Testis (tissue), 5 donors: ENCODE measurements at places on chromosomes 7 and 10. TPM values are rescaled to one million over a fixed set of nuclear protein-coding genes. Genes with fewer than 3 reads are reported as not detected.
A peak's percentile ranks its signal among the peaks of the same experiment; 100 is the strongest.

Gene PDZD7
- 1.6 TPM for polyA plus RNA-seq

Gene AGMO
- 13.1 TPM for polyA plus RNA-seq

Gene GTPBP4
- polyA plus RNA-seq: 81.8 TPM

Gene LGI1
- polyA plus RNA-seq: 2.1 TPM

Gene DYDC2
- polyA plus RNA-seq: 22.8 TPM

Gene HOXA13
- polyA plus RNA-seq: 0.30 TPM

Gene TCAF1
- polyA plus RNA-seq: 6.2 TPM

Gene NPC1L1
- polyA plus RNA-seq: 0.83 TPM

Gene GET4
- polyA plus RNA-seq: 89.0 TPM

DNA sequence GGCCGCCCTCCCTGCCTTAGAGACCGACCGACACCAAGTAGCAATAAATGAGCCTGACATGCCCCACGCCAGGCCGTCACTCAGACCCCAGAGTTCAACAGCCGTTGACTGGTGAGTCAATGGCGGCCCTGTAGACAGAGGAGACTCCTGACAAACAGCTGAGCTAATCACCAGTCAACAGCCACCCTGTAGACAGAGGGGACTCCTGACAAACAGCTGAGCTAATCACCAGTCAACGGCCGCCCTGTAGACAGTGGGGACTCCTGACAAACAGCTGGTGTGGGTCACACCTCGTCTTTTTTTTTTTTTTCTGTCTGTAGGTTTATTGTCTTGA is 16.9 kb upstream of the KNDC1 start:
- no peak overlapping the region for H3K27ac ChIP-seq
- no peaks in the 10 kb centered on the region for H3K27me3 ChIP-seq
- H3K36me3 ChIP-seq: no peaks in the 10 kb centered on the region
- no peak overlapping the region for H3K4me3 ChIP-seq
- no peaks in the 10 kb centered on the region for H3K4me1 ChIP-seq
- no peak for DNase-seq

DNA sequence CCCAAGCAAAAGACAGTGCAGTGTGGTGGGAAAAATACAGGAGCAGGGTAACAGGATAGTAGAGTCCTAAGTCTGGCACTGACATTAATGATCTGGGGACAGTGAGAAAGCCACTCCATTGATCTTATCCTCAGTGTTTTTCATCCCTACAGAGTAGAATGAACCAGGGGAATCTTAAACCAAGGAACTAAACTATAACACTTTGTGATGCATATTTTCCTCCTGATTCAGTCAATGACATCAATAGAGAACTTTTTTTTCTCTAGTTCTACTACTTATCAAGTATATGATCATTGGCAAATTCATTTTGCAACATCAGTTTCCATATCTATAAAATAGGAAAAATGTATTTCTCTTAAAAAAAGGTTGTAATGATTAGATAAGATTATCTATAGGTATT is 151.1 kb downstream of the TMEM26 start:
- H3K4me3 ChIP-seq: no peak overlapping the region
- no peaks in the 10 kb centered on the region for H3K27me3 ChIP-seq

GRCh38 chr7:148261996-148262688 is 328.4 kb upstream of the C7orf33 start:
- DNase-seq: no peak
- H3K27me3 ChIP-seq: no peaks in the 10 kb centered on the region
- no peak overlapping the region for H3K27ac ChIP-seq
- H3K4me1 ChIP-seq: peaks cover 7% of the 10 kb centered on the region

DNA sequence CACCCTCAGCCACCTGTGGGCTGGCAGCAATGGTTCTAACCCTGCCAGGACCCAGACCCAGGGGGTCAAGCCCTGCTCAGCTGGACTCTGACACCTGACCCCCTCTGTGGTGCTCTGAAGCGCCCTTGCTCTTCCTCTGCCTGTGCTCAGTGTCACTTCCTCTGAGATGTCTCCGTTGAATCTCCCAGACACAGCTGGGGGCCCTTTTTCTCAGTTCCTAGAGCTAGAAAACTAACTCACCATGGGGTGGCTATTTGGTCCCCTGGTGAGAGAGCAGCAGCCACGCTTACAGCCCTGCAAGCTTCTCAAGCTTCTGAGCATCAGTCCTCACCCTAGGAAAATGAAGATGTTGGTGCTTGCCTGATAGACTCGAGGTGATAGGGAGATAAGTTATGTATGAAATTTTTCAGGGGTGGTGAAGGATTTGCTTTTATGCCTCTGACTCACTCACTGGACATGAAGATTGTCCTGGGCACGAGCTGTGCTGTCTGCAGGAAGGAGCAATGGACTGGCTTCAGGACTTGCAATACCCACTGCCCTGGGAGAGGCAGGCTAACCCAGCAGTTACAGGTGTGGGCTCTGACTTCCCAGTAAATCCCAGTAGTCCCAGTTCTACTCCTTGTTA is 29.6 kb downstream of the COL13A1 start:
- H3K36me3 ChIP-seq: no peaks in the 10 kb centered on the region
- H3K27me3 ChIP-seq: no peaks in the 10 kb centered on the region
- peaks cover 6% of the 10 kb centered on the region for H3K4me1 ChIP-seq
- H3K27ac ChIP-seq: no peak overlapping the region
- no peak overlapping the region for H3K4me3 ChIP-seq

- no peak overlapping the region for H3K4me3 ChIP-seq
- H3K36me3 ChIP-seq: no peaks in the 10 kb centered on the region
- H3K27me3 ChIP-seq: no peaks in the 10 kb centered on the region
- H3K4me1 ChIP-seq: no peaks in the 10 kb centered on the region
- DNase-seq: no peak
- H3K27ac ChIP-seq: no peak overlapping the region
These were observed 1.1 kb upstream of the GIMAP4 start for GRCh38 chr7:150566123-150566522.

DNA sequence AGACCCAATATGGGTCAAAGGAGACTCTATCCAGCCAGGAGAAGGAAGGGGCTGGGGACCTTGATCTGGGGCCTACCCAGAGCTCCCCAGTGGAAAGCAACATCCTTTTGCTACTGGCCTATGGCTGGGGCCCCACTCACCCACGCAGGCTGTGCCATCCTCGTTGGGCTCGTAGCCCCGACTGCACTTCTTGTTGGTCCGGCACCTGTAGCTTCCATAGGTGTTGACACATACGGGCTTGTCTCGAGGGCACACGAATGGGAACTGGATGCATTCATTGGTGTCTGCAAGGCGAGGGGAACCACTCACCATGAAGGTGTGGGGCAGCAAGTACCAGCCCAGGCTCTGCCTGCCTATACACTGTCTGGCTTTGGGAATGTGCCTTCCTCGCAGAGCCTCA is 30.5 kb downstream of the GOLGA7B start:
- H3K4me3 ChIP-seq: no peak overlapping the region
- no peak for DNase-seq
- H3K27me3 ChIP-seq: no peaks in the 10 kb centered on the region
- no peaks in the 10 kb centered on the region for H3K36me3 ChIP-seq
- H3K4me1 ChIP-seq: no peaks in the 10 kb centered on the region
- H3K27ac ChIP-seq: no peak overlapping the region

- no peaks in the 10 kb centered on the region for H3K27me3 ChIP-seq
- no peak for DNase-seq
- no peak overlapping the region for H3K27ac ChIP-seq
- H3K4me1 ChIP-seq: peaks cover 10% of the 10 kb centered on the region
These were observed 79.0 kb upstream of the HABP2 start for GRCh38 chr10:113473851-113474250.

DNA sequence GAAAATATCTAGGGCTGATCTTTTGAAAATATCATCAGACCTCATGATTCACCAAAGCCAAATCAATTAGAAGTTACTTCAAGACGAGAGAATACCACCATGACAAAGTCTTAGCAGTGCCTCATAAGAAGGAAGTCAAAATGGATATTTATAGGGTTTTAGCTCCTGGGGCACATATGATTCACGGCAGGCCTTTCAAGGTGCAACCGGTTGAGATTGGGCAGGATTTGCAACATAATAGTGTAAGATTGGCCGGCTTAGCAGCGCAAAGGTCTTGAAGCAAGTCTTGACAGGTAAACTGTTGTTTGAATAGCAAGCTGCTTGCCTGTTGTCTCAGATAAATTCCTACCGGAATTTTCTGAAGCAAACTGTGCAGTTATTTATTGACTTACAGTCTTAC is 17.5 kb downstream of the ADRB1 start:
- no peaks in the 10 kb centered on the region for H3K36me3 ChIP-seq
- no peak overlapping the region for H3K27ac ChIP-seq
- no peaks in the 10 kb centered on the region for H3K4me1 ChIP-seq
- no peak for DNase-seq
- no peaks in the 10 kb centered on the region for H3K27me3 ChIP-seq

DNA sequence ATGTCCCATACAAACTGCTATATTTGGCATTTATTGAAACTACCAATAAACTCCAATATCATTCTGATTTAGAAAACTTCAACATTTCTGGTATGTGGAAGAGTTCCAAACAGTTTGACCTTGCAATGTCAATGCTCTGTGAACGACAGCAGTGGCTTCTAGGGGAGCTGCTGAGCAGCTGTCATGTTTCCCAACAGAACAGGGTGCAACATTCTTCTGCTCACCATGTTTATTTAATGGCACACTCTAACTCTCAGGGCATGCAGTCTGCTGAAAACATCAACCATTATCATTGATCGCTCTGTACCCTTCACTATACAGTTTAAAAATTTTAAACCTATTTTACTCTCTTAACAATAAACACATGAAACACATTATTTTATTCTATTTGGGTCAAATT is 25.9 kb downstream of the LMOD2 start:
- H3K4me3 ChIP-seq: no peak overlapping the region
- no peaks in the 10 kb centered on the region for H3K27me3 ChIP-seq
- no peaks in the 10 kb centered on the region for H3K36me3 ChIP-seq
- no peaks in the 10 kb centered on the region for H3K4me1 ChIP-seq
- no peak overlapping the region for H3K27ac ChIP-seq
- DNase-seq: no peak

DNA sequence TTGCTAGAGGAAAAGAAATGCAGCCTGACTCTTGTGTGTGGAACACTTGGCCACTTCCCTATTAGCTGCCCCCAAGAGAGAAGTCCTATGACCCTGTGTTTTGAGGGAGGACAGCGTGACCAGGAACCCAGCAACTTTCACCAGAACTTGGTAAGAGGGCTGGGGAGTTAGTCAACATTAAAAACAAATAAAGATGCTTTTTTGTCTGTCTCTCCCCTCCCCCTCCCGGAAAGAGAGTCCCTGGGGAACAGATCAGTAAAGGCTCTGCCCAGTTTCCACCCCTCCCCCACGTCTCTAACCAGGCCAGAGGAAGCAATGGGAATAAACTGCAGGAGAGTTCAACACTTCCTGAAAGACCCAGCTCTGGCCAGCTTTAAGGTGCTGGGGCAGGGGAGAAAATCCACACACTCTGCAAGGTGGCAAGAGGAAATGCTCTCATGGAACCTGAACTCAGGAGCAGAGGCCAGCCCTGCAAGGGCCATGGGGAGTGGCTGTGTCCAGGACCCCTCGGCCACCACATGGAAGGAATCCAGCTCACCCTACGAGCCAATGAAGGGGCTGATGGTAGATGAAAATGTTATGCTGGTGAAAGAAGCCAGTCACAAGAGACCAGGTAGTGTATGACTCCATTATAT is 21.5 kb downstream of the SH3PXD2A start:
- no peak overlapping the region for H3K4me3 ChIP-seq
- peak; percentile 74 for DNase-seq
- no peaks in the 10 kb centered on the region for H3K36me3 ChIP-seq
- H3K27me3 ChIP-seq: no peaks in the 10 kb centered on the region

GRCh38 chr10:19003341-19003740 is 45.3 kb upstream of the MALRD1 start:
- H3K27ac ChIP-seq: no peak overlapping the region
- no peaks in the 10 kb centered on the region for H3K27me3 ChIP-seq
- no peak for DNase-seq
- no peak overlapping the region for H3K4me3 ChIP-seq
- H3K4me1 ChIP-seq: no peaks in the 10 kb centered on the region

- no peaks in the 10 kb centered on the region for H3K36me3 ChIP-seq
- no peak for DNase-seq
- no peak overlapping the region for H3K4me3 ChIP-seq
These were observed 381.8 kb upstream of the NFE2L3 start for GRCh38 chr7:25770235-25770634.

DNA sequence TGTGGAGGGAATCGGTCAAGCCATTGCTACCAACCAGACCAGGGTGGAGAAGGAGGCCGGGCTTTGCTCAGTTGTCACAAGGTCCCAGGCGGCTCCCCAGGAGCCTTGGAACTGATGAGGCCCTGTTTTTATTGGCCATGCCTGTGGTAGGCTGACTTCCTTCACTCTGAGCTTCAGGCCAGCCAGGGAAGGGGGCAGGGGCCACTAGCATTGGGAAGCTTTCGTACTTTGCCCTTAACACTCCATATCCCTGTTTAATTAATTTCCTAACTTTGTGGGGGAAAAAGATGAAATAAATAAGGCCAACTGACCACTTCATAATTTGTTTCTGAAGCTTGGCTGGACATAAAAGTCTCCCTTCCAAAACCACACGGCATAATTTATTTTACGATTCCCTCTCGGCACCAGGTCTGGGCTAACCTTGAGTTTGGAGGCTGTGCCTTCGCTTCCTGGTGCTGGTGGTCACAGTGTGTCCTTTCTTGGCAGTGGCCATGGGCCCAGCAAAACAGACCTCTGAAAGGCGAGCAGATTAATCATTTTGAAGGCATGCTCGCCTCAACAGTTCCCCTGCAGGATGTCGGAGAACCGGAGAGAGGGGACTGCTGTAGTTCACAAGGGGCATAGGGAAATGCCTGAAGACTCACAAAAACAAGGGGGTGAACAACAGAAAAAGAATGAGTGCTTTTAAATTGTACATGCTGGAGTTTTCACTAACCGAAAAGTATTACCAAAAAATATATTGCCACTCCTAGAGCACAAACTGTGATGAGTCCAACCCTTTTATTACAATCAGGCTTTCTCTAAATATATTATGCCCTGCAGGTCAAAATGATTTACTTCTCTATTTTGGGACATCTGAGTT is 966.0 kb downstream of the LRMDA start:
- H3K36me3 ChIP-seq: no peaks in the 10 kb centered on the region
- H3K4me1 ChIP-seq: peaks cover 26% of the 10 kb centered on the region
- no peak overlapping the region for H3K4me3 ChIP-seq
- no peaks in the 10 kb centered on the region for H3K27me3 ChIP-seq
- H3K27ac ChIP-seq: peak overlapping the region; percentile 61
- DNase-seq: peak; percentile 49

DNA sequence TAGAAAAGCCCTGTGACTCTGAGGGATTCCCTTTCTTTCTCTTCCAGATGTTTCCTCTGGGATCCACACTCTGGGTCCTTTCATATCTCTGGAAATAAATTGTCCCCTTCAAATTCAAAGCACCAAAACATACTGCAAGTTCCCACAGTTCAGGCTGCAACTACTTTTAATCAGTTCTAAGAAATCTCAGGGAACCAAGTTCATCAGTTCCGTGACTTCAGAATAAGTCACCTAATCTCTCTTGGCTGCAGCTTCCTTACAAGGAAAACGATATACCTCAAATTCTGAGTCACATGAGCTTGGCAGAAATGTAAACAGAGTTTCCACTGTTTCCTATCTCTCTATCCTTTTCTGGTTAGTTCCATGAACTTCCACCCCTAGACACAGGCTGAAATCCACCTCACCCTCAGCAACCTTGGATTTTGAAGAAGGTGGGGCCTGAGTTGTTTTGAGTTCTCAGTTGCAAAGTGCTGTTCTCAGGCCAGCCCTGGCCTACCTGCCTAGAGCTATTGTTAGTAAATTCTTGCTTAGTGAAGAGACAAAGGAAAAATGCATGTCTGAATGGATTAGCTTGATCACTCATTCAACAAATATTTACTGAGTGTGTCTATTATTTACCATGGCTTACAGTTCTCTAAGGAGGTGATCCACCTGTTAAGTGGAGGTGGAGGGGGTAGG is 59.3 kb upstream of the IL6 start:
- H3K36me3 ChIP-seq: no peaks in the 10 kb centered on the region
- H3K4me3 ChIP-seq: no peak overlapping the region
- no peaks in the 10 kb centered on the region for H3K4me1 ChIP-seq
- no peaks in the 10 kb centered on the region for H3K27me3 ChIP-seq
- DNase-seq: no peak
